ENCODE measurements at places on chromosomes 6 and 20.

- DNase-seq: no peak
Measured at GRCh38 chr6:111623046-111623718, 17.5 kb upstream of the TRAF3IP2 start.

DNA sequence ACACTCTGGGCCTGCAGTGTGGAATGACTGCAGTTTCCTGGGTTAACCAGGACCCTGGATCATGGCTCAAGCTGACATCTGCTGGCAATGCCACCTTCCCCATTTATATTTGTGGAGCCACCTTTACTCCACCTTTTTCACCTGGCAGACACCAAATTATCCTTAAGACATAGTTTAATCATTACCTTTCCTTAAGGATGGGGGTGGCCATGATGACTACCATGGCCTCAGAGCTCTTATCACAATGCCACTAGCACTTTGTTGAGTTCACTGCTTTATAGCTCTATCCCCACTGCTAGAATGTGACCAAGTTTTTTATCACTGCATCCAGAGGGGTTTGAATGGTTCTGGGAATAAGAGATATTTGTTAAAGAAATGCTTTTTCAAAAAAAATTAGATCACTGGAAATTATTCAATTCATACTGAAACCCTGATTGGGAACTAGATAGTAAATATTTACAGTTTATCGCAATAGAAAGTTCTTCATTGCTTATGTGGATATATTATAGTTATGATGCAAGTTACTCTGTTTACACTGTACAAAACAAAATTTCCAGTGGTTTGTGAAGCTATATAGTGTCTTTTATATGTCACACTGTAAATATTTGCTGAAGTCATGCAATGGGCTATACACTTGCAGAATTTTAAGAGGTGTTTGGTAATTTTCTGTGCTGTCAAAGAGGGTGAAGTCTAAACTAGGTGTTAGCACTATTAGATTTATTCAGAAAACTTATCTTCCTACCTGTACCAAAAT is 37.3 kb upstream of the IFNGR1 start:
- no peak for DNase-seq

DNA sequence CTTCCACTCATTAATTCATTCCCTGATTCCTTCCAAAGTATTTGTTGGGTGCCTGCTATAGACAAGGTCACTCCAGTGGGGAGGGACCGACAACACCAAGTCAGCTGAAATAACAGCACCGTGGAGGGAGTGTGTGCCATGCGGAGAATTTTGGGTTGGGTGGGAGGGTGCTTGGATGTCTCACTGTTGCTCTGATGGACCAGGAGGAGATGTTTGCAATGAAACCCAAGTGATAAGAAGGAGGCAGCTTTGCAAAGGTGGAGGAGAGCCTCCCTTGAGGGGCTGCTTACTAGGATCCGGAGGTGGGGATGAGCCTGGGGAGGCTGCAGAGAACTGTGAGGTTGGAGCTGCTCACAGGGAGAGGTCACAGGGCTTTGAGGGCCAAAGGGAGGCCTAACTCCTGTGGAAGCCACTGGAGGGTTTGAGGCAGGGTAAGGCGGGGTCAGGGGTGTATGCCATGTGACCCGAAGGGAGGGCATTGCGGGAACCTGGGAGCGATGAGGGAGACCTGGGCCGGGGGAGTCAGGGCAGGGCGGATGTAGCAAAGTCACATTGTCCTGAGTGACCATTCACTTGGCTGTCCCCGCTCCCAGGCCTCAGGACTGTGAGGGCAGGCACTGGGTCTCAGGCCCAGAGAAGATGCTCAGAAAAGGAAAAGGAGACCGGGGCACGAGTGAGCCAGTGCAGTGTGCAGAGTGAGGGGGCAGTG is 124.5 kb downstream of the PHACTR3 start:
- DNase-seq: no peak

DNA sequence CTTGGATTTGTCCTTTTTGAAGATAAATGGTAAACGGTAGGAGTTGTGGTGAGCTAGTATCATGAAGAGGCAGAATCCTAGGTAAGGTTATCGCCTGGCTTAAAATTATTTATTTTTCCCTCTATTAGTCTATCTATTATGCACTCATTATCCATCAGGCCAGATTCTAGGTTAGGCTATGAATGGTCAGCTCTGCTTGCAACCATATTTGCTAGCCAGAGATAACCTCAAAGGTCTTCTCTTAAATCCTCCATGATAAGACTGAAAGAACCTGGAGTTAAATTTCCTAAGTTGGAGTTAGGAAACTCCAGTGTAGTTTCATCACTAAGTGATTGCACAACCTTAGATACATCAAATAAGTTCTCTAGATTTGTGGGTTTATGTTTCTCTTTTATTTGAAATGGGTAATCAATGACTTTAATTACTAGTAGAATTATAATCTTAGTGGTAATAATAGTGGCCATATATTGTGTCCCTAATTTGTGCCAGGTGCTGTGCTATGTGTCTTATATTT is 302.1 kb upstream of the RUNX2 start:
- DNase-seq: no peak

GRCh38 chr6:119727504-119728219 is 378.1 kb upstream of the MAN1A1 start:
- no peak for DNase-seq

GRCh38 chr6:53326372-53327016 is 22.3 kb downstream of the ELOVL5 start:
- peak; percentile 48 for DNase-seq

Measured in hematopoietic multipotent progenitor cell treated with erythropoietin and hydrocortisone succinate and interleukin-3 and kit ligand, for 4 days (in vitro differentiated cells).